SK-N-SH (cell line): ENCODE measurements at places on chromosomes 1 and 21. TPM values are rescaled to one million over a fixed set of nuclear protein-coding genes. Genes with fewer than 3 reads are reported as not detected.

DNA sequence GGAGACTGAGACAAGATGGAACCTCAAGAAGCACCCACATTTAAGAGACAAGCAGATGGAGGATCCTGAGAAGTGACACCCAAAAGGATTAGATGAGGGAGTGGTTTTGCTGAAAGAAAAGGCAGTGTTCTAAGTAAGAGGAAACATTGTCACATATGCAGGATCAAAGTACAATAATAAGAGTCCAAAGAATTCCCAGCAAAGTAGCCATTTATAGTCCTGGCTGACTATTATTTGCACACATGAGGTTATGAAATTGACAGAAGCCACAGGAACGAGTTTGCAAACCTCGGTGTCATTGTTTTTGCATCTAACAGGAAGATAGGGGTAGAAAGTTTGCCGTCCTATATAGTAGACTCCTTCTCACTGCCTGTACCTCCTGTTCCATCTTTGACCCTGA is 41.3 kb downstream of the CHRM3 start:
- no peak overlapping the region for H3K4me3 ChIP-seq
- H3K27ac ChIP-seq = peak overlapping the region; percentile 62
- no peak for DNase-seq
- no peaks in the 10 kb centered on the region for H3K4me1 ChIP-seq
- H3K36me3 ChIP-seq = no peaks in the 10 kb centered on the region

DNA sequence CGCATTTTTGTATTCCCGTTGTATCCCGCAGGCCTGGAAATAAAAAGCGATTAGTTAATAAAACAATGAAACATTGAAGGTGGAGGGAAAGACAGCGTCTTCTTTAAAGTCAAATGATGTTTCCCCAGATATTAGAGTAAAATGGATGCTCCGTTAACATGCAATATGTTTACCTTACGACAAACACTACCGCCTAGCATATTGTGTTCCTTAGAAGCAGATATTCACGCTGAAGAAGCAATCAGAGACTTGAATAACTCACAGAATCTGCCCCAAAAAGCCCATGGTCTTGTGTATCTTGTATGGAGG is 583 bp upstream of the B4GALT3 start:
- peak overlapping the region; percentile 73; the same call in 1 of the 2 replicates for H3K4me3 ChIP-seq
- DNase-seq = no peak
- H3K27ac ChIP-seq = peak overlapping the region; percentile 74
- H3K36me3 ChIP-seq = peaks cover 19% of the 10 kb centered on the region
- H3K4me1 ChIP-seq = no peaks in the 10 kb centered on the region

The DNAH14 gene
- 8.0 and 11.3 TPM in 2 replicates for polyA plus RNA-seq

DNA sequence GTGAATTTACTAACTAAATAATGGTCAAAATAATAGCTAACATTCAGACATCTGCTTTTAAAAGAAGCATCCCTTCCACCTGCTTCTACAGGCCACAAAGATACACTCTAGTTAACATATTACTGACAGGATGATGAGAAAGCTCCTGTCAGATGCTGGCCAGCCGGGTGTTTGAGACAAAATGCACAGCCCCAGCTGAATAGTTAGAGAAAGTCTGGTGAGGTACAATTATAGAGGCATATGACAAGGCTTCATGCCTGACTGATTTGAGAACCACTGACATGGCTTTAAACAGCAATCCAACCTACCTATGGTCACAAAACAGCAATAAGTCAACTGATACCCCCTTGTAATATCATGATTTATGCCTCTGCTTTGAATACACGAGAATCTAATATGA is 137.0 kb downstream of the DENND1B start:
- H3K36me3 ChIP-seq = peaks cover 11% of the 10 kb centered on the region
- no peak for DNase-seq
- H3K4me3 ChIP-seq = no peak overlapping the region
- H3K27ac ChIP-seq = peak overlapping the region; percentile 29

The RGS8 gene
- polyA plus RNA-seq = not detected in 2 replicates

The DCST1 gene
- not detected in 2 replicates for polyA plus RNA-seq

The LRRC40 gene
- polyA plus RNA-seq = 5.6 and 6.3 TPM in 2 replicates
